Suppressor macrophage (primary cell): ENCODE measurements at places on chromosomes 16 and 17.
A peak's percentile ranks its signal among the peaks of the same experiment; 100 is the strongest.

DNA sequence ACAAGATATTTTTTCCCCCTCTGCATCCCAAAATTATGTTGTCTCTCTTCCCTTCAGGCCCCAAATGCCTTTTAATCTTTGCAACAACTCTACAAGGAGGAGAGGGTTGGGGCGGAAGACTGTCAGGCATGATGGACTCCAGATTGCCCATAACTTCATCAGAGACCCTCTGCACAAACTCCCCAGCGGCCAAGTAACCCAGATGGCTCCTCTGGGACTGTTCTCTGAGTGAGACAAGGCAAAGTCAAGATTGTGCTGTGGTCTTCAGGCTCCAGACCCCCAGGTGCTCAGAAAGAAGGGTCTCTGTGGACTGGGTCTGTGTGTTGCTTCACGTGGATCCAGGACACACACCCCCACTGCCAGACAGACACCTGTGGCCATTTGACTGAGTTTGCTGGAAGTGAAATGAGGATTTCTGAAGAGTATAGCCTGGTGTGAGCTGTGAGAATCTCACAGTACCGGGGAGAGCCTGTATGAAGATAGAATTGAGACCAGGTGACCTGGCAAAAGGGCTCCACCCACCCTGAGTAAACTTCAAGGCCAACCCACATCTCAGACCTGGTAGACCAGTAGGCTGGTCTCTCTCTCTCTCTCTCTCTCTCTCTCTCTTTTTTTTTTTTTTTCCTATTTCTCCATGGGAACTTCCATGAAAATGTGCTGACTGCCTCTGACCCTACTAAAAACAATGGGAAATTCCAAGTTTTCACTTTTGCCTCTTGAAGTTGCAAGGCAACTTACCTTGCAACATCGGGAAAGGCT, 354.1 kb downstream of the SOX9 start:
- no peak for DNase-seq

- DNase-seq, result no peak
These were observed 60.4 kb downstream of the ZFHX3 start for GRCh38 chr16:72987480-72987901.

- DNase-seq, result no peak
These were observed 715.0 kb upstream of the CDH8 start for GRCh38 chr16:62751218-62751617.

DNA sequence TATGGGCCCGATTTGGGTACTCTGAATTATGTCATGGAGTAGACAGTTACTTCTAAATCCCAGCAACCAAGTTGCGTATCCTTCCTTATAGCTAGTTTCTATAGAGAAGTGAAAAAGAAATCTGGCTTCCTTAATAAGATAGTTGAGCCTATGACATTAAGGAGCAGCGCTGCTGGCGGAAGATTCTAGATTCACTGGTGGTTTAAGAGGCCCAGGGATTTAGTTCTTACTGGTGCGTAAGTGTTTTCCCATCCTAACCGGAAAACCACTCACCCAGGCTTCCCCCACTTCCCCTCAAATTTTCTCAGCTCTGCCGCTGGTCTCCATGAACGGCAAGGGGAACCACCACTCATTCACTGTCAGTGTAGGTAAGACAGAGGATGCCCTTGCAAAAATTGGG, 230.4 kb downstream of the CPPED1 start:
- DNase-seq, result peak; percentile 92

- no peak for DNase-seq
These were observed 841 bp downstream of the C16orf89 start for GRCh38 chr16:5064915-5065314.

GRCh38 chr17:63066158-63066813, 100.3 kb downstream of the TANC2 start:
- no peak for DNase-seq

GRCh38 chr16:47492428-47493377, 31.6 kb downstream of the PHKB start:
- DNase-seq, result peak; percentile 93

DNA sequence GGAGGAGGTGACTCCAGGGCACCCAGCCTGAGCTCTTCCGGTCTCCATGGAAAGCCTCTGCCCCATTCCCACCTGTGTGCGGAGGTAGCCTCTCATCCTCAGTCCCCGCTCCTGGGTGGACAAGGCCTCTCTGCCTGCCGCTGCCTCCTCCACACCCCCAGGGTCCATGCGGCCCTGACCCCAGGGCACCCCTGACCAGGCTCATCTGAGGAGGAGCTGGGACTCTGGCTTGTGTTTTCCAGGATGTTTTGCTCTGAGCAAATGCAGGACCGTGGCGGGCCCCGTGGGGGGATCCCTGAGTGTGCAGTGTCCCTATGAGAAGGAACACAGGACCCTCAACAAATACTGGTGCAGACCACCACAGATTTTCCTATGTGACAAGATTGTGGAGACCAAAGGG, 6.9 kb downstream of the CD300A start:
- no peak for DNase-seq

- no peak for DNase-seq
These were observed 26.8 kb upstream of the PIK3R6 start for GRCh38 chr17:8894202-8894671.

DNA sequence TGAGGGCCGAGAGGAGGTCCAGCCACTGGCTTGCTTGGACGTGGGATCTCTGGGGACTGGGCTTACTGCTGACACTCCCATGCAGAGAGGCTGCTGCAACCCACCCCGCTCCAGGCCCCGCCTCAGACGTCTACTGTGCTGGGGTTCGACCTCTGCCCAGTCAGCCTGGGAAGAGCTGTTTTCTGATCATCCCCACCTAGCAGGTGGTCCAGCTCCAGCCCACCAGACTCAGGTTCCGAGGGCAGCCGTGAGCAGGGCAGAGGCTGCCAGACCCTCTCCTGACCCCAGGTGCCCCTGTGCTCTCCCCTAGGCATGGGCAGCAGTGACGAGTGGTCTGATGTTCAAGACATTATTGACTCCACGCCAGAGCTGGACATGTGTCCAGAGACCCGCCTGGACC, 23.4 kb downstream of the NME3 start:
- no peak for DNase-seq

GRCh38 chr17:29769225-29769624, 146.5 kb upstream of the CORO6 start:
- DNase-seq, result no peak

- no peak for DNase-seq
These were observed 24.7 kb downstream of the NSMCE1 start for GRCh38 chr16:27243725-27244362.

DNA sequence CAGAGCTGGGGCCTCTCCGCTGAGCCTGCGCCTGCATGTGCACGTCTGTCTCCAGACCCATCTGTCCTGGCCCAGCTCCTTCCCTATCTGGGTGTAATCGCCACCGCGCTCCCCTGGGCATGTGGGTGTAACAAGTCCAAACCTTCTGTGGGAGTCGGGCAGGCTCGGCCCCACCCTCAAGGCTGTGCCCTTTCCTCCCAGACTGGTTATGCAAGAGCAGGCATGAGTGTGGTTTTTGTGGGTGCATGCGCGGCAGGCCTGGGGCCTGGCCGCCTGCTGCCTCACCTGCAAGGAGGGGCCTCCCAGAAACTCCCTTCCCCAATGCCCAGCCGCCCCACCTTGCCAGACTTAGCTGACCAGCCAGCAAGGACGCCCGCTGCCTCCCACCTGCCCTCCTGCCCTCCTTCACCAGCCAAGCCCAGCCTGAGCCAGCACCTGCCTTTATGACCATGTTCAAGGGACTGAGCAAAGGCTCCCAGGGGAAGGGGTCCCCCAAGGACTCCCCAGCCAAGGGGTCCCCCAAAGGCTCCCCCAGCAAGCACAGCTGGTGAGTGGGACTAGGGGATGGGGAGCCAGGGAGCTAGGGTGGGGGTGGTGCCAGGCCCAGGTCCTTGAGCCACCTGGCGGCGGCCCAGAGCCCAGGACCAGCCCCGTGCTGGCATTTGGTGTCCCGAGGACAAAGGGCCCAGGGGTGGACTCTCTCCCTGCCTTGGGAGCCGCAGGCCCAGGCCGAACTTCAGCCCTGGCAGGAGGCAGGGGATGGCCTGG, at the start of gene EVPLL:
Gene EVPLL, plus strand, starts transcription at position 342 of the 768 bp plus-strand sequence. CDS start 3,160 bp downstream, outside the sequence.
- DNase-seq, result peak; percentile 75

GRCh38 chr17:77364381-77364911, 223.7 kb downstream of the SEC14L1 start:
- DNase-seq, result no peak

DNA sequence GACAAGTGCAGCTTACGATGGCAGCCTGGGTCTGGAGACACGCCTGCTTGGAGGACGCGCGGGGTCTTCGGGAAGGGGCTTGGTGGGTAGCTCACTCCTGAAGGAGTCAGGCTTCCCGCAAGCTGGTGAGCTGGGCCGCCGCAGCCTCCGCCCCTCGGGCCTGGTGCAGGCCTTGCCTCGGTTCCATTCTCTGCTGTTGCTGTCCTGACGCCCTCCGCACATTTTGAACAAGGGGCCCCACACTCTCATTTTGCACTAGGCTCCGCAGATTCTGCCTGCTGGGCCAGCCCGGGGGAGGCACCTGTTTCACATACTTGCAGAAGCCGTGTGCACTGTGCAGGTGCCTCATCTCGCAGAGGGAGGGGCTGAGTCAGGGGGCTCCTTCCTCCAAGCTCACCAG, 31.9 kb upstream of the CBX4 start:
- no peak for DNase-seq

DNA sequence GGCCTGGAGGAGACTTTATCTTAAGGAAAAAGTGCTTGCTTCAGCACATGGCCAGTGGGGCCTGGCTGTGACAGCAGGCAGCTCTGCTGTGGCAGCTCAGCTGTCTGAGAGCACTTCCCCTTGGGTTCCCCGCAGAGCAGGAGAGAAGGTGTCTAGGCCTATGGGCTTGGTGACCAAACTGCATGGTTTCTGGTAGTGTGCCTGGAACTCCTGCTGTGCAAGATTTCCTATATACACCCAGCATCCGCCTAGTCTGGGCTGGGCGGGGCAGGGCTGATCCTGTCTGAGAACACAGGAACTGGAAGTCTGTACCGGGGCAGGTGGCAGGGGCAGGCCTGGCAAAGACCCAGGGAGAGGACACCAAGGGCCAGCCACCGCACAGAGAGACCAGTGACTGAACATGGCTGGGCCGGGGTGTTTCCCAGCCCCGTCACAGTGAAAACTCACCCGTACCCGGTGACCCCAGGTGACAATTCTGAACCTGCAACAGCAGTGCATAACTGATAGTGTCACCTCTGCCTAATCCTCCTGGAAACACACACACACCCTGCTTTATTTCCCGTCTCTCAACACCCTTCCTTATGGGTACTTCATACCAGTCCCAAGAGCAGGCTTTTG, 39.3 kb downstream of the CHD9 start:
- peak; percentile 84 for DNase-seq

DNA sequence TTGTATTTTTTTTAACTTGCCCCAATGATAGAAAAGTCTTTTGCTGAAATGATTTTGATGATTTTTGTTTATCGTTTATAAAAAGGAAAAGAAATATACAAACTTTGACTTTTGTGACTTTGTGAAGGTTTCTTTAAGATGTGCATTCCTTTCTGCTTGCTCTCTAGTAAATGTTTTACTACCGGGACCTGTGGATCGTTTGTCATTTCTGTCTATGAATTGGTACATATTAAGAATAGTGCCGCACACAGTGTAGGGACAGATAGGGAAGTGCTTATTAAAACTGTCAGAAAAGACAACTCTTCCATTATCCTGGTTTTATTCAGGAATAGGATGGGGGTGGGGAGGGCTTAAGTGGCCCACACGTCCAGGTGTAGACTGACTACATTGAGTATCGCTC, 8.1 kb upstream of the PSMC5 start:
- DNase-seq, result no peak

GRCh38 chr16:69522041-69522578, 43.7 kb upstream of the NFAT5 start:
- no peak for DNase-seq

GRCh38 chr17:43360376-43360738, 38.4 kb upstream of the ARL4D start:
- DNase-seq, result peak; percentile 53

DNA sequence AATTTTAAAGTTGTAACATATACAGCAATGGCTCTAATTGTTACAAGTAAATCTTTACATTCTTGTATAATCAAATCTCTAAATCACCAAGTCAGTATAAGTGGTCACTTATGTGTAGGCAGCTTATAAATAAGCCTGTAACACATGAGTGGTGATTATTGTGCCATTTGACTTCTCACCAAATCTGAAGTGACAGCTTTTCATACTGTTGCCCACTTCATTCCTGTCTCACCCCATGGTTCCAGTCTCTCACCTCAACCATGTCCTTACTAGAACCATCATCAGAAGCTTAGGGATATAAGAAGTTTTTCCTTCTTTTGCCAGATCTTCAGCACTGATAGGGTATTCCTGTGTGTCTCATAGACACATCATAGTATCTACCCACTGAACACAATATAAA, 23.5 kb downstream of the TNRC6A start:
- DNase-seq, result no peak

DNA sequence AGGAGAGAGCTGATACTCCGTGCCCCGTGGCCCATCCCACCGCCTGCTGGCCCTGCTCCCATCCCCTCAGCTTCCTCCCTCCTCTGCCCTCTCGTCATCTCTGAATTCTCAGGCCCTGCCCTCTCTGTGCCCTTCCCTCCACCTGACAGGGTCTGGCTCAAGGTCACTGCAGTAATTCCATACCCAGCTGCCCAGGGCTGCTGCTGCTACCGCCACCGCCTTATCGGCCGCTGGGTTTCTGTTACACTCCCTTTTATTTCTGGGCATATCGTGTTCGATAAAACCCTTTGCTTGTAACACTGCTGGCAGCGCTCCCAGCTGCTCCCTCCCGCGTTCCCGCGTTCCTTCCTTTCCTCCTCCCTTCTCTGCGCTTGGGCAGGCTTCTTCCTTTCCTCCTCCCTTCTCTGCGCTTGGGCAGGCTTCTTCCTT, 1.2 kb downstream of the EPN3 start:
- DNase-seq, result peak; percentile 18

DNA sequence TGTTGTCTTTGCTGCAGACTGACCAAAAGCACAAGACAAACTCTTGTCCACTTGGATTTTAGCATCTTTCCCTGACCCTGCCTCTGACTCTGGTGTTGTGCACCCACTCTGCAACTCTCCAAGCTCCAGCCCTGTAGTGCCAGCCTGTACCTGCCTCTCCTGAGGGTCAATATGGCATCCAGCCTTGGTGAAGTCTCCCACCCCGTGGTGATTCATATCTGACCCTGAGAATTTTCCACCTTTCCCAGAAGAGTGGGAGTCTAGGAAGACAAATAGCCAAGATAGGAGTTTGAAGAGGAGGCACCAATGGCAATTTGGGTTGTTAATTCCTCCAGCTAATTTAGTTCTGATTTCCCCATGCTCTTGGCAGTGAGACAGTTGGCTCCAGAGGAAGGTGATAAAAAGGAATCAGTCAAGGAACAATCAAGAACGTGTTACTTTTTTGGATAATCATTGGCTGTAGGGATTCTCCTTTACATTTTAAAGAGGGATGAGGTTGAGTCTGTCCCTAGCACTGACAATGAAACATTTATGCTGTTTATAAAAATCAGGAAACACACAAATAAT, 416.0 kb downstream of the MAF start:
- no peak for DNase-seq

GRCh38 chr17:64403881-64404460, 13.3 kb upstream of the PECAM1 start:
- no peak for DNase-seq

GRCh38 chr16:7027401-7027800, 305.2 kb upstream of the RBFOX1 start:
- DNase-seq, result no peak

- peak; percentile 68 for DNase-seq
These were observed 637 bp downstream of the DHRS11 start for GRCh38 chr17:36592316-36592715.

- no peak for DNase-seq
These were observed 1.1 kb downstream of the METRNL start for GRCh38 chr17:83080579-83080857.

- DNase-seq, result no peak
These were observed 46.6 kb downstream of the MSI2 start for GRCh38 chr17:57302690-57303465.
